ENCODE measurements at places on chromosomes 13 and 19.
A peak's percentile ranks its signal among the peaks of the same experiment; 100 is the strongest.

GRCh38 chr19:2867025-2867991 lies at the start of gene ZNF556:
Gene ZNF556, plus strand, starts transcription at chr19:2867335. Its CDS starts 87 bp downstream, at chr19:2867422.
- no peak for DNase-seq

- no peak for DNase-seq
These were observed 70.0 kb downstream of the MZT1 start for GRCh38 chr13:72657379-72657778.

GRCh38 chr19:55305983-55306562 lies 19.1 kb downstream of the TMEM150B start:
- no peak for DNase-seq

GRCh38 chr13:110177790-110178189 lies 129.2 kb downstream of the COL4A1 start:
- DNase-seq, result no peak

DNA sequence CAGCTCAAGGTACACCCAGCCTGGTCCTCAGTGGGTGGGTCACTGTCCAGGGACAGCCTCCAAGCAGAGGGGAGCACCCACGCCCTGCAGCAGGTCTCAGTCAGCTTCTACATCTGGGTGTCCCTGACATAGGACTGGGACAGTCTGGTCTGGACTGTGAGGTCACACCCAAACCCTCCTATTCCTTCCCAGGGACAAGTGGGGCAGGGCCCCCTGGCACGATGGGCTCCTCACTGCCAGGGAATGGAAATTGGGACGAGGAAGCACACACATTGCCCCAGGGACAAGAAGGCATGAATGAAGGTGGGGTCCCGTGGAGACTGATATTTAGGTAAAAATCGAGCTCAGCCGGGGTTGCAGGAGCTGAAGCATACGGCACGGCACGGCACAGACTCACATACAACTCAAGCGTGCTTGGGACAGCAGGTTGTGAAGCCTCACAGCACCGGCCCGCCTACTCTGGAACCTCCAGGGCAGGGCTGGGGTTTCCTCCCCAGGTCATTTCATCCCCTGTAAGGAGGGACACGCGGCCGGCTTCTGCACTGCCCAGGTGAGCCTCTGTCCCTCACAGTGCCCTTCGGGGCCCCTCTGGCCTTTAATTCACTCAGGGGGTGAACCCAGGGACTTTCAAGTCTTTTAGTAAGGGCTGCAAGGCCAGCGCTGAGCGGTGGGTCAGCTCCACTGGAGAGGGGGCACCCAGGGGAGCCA lies 3.5 kb downstream of the PNMA8B start:
- DNase-seq, result no peak

GRCh38 chr13:108779308-108779707 lies 149.9 kb downstream of the MYO16 start:
- DNase-seq, result no peak

DNA sequence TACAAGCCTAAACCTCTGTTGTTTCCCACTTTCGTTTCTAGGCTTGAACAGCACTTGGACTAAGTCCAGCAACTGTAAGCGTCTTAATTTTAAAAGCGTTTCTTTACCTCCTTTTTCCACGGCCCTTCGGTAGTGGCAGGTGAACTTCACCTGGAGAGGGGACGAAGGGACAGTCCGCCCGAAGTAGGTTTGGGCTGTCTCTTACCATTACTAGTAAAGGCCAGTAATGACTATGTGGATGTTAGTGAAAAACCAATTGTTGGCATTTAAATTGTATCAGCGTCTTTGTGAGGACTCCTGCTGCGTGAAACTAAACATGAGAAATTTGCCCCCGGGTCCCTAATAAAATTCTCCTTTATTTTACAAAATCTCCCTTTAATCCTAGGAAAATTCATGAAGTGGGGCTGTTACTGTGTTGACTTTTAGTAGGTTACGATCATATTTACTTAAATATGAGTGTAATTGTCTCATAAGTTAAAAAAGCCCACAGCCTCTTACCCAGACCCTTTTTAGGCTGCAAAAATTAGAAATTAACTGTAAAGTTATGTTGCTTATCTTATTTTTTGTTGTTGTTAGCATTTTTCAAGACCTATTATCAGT lies 983 bp downstream of the ITM2B start:
- peak; percentile 82 for DNase-seq

DNA sequence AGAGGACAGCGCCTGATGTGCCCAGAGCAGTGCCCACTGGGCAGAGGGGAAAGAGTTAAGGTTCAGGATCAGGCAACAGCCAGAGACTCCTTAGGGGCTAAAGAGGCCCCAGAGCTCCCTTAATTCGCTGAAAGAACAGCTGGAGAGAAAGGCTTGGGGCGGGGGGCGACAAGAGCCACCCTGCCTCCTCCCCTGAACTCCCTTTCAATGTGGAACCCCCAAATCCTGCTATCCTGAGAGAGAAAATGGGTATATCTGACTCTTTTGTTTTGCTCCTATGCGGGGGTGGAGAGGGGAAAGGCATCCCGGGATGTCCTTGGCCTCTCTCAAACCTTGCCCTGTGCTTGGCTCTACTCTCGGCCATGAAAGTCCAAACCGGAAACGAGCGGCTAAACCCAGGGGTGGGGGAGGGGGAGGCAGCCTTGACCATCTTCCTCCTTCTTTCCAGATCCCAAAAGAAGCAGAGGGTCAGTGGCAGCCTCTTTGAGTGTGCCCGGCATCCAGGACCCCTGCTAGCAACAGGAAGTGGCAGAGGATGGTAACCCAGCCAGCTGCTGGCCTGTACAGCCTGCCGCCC lies 4.7 kb downstream of the PRKACA start:
- no peak for DNase-seq

All from erythroblast (primary cell).